DMS 273 treated with DMSO at 0.1 percent for 48 hours (cell line): ENCODE measurements at places on chromosomes 6 and 20.

GRCh38 chr20:44187054-44187771 is at the start of gene JPH2:
JPH2 (minus strand) TSS chr20:44187188; CDS start chr20:44186705, 483 bp downstream.
- DNase-seq: no peak

GRCh38 chr6:169976301-169977081 is 225.1 kb downstream of the ERMARD start:
- no peak for DNase-seq

- DNase-seq: no peak
Measured at GRCh38 chr6:131652472-131652871, 15.4 kb downstream of the ENPP3 start.

DNA sequence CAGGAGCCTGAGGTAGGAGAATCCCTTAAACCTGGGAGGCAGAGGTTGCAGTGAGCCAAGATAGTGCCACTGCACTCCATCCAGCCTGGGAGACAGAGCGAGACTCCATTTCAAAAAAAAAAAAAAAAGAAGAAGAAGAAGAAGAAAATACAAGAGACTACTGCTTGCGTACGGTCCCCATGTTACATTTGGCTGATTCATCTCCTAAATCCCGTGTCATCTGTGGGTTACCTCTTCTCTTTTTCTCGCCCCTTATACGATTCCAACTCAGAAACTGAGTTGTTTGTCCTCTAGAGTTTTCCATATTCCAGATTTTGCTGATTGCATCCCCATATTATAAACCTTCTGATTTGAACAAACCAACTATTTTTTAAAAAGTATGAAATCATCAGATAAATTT is 62.4 kb upstream of the NELFCD start:
- DNase-seq: no peak

DNA sequence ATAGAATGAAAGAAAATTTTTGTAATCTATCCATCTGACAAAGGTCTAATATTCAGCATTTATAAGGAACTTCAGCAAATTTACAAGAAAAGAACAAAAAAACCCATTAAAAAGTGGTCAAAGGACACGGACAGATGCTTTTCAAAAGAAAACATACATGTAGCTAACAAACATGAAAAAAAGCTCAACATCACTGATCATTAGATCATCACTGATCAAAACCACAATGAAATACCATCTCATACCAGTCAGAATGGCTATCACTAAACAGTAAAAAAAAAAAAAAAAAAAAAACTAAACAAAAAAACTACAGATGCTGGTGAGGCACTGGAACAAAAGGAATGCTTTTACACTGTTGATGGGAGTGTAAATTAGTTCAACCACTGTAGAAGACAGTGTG is 837.1 kb downstream of the EPHA7 start:
- DNase-seq: no peak

DNA sequence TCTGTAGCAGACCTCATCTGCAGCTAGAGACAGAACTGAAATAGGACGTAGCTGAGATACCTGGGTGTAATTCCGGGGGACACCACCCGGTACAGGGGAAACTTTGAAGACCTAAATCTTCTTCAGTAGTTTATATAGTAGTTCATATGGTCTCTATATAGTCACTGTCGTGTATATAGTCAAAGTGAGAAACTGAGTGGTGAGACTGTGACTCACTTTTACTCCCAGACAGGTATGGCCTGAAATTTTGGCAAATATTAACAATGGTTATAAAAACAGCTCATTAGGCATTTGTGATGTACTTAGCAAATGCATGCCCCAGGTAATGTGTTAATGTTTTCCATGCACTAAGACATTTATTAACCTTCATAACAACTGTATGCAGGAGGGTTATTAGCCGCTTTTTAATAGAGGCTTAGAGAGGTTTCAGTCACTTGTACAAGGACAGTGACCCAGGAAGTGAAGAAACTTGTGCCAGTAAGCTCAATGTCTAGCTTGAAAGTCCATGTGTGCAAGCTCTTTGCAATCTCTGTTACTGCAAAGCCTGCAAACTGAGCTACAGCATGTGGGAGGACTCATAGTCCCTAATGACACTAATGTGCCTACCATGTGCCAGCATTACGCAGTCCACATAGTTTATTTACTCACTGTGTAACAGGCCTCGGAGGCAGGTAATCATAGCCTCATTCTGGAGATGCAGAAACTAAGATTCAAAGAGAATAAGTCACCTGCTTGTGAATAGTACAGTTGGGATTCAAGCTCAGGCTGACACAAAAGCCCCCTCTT is 165.4 kb upstream of the CHD6 start:
- DNase-seq: no peak

DNA sequence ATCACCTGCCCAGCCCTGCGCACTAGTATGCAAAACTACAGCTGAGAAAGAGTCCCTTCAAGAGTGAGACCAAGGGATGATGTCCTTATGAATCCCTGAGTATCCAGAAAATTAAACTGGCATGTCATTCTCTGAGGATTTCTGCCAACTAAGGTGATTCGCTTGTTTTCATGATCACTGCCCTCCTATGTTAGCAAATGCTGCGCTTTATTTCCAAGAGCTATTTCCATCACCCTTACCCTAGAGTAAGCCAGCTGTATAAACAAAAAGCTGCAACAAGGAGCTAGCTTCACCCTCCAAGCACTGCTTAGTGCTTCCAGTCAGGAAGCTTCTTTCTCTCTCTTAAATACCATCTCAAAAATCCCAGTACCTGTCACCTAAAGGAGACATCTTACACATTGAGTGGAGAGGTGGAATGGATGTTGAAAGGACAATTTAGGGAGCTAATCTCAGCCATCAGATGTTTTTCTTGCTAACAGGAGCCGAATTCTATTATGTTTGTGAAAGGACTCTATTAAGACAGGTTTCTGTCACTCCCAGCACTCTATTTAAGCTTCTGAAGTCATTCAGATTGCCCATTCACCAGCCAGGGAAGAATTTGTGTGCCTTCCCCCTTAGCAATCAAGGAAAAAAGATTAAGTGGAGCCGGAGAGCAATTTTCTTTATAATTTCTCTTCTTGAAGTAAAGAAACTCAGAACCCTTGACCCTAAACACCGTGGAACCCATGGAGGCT is 322.2 kb downstream of the NRN1 start:
- DNase-seq: no peak

DNA sequence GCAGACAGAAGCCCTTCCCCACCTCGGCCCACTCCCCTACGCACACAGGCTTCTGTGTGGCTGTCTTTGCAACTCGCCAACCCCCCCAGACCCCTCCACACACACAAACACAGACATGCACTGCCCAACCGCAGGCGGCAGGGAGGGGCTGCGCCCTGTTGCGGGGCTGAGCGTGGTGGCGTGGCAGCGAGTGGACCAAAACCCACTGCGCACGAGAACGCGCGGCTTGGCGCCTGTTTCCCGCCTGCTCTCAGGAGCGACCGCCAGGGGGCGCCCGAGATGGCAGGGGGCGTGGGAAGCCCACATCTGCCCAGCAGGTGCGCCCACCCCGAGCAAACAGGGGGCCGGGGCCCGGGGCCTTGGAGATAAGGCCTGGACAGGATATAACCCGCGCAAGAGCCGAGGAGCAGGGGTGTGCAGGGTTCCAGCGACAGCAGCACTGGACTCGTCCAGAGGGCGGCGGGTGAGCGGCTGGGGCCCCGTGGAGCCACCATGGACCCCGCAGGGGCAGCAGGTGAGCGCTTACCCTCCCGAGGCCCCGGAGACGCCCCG is at the start of gene RBPJL:
RBPJL (plus strand) TSS at position 410 of the 552 bp plus-strand sequence; CDS start at position 493, 83 bp downstream.
- DNase-seq: no peak

DNA sequence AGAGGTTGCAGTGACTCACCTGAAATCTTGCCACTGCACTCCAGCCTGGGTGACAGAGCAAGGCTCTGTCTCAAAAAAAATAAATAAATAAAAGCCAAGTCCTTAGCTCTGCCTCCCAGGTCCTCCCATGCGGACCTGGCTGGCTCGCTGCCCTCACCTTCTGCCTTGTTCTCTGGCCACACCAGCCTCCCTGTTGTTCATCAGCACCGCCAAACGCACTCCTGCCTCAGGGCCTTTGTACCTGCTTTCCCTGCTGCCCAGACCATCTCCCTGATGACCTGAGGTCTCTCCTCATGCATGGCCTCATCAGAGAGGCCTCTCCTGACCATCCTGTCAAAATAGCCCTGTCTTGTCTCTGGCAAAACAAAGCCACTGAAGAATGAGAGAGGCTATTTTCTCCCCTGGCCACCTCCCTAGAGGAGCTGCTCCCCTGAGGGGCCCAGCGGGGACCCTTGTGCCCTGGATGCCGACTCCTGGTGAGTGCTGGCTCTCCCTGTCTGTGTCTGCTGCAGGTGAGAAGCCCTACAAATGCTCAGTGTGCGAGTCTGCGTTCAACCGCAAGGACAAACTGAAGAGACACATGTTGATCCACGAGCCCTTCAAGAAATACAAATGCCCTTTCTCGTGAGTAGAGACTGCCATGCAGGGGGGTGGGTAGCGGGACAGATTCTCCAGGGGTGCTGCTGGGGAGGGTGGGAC is 22.6 kb upstream of the CHMP4B start:
- no peak for DNase-seq

DNA sequence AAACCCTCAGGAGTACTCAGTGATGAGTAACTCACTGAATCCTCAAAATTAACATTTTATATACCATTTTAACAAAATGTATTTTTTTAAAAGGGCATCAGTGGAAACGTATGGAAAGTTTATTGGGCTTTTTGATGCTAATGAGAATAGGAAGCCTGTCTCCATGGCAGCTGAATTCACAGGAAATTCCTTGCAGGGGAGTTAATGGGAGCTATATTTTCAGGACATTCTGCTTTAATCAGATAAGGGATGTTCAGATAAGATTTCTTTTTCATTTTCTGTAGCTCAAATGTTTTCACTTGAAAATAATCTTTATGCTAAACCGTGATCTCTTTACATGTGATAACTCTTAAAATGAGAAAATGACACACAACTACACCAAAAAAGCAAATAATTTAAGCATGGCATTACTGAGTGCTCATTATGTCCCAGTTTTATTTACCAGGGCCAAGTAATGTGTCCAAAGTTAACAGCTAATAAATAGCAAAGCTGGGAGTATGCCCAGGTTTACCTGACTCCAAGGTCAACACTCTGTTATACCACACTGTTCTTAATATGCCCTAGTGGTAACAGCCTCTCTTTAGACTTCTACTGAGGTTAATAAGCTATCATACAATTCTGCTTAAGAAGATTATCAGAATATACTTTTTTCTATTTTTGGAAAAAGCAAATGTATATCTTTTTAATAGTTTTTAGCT is 348.1 kb downstream of the GRIK2 start:
- no peak for DNase-seq

GRCh38 chr6:36716476-36717093 is 19.0 kb downstream of the RAB44 start:
- DNase-seq: no peak

GRCh38 chr6:146311079-146311478 is 232.6 kb upstream of the RAB32 start:
- DNase-seq: no peak

DNA sequence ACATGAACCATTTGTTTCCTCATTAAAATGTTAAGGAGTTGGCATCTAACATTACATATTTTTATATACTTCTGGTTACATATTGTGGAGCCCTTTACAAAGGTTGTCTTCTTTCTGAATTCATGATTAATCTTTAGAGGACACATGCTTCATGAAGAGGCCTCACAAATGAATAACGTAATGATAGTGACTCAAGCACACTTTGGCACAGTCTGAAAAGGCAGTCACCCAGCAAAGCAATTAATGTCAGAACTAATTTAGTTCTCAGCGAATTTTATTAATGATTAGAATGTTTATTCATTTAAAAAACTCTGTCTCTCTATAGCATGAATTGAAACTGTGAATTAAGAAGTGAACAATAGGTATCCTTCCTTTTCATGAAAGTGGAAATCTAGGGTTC is 854.2 kb downstream of the PHF3 start:
- DNase-seq: no peak

GRCh38 chr6:149860834-149861602 is 3.1 kb downstream of the LRP11 start:
- DNase-seq: no peak

- DNase-seq: no peak
Measured at GRCh38 chr6:37233541-37233940, 24.0 kb upstream of the TBC1D22B start.

DNA sequence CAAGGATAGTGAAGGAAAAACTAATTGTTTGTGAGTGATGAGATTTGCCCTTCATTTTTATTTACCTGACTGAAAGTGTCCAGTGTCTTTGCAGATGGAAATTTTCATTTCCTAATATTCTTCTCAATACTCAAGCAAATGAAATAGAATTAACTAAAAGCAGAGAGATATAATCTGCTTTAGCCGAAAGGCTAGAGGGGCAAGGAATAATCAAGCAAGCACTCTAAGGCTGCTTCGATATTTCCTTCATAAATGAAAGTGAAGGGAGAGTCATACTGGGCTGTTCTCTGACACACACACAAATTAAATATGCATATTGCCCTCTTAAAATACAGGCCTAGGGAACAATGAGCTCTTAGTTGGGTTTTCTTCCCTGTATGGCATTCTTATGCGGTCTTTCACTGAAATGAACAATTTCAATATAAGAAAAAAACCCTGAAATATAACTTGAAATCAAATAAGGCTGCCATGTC is 47.5 kb upstream of the POPDC3 start:
- no peak for DNase-seq

DNA sequence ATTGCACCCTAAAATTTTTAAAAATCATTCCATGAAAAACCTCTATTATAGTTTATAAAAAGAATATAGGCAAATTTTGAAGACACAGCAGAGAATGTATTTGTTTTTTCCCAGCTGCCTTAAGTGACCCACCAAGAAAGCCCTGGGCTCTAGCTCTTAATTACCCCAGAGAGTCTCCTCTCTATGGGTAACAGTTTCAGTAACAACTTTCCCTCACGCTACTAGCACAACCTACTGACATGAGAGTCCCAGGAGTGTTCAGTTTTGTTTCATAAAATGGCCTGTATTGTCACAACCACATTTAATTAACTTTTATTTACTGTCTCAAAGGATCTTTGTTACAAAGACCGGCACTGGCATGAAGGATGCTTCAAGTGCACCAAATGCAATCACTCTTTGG is 41.5 kb downstream of the FHL5 start:
- no peak for DNase-seq

DNA sequence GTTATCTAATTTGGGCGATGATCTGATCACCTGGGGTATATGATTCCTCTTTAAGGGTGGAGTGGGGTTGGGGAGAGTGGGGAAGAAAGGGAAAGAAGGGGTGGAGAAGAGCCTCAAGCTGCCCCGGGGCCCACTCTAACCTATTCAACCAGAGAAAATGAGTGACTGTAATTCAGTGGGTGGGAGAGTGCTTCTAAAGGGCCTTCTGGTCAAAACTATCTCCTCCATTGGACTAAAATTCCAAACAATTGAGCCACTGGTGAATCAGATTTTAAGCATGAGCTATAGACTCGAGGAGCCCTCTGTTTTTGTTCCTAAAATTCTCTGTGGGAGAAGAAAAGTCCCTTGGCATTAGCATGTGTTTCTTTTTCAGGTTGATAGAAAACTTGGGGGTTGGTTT is 296.8 kb downstream of the CLIC5 start:
- DNase-seq: no peak
